ENCODE measurements at places on chromosomes 6 and 20.

- no peak for DNase-seq
Observed at GRCh38 chr20:53355790-53356189, 237.8 kb downstream of the ZNF217 start.

- no peak for DNase-seq
Observed at GRCh38 chr20:63576311-63576710, 2.3 kb upstream of the HELZ2 start.

DNA sequence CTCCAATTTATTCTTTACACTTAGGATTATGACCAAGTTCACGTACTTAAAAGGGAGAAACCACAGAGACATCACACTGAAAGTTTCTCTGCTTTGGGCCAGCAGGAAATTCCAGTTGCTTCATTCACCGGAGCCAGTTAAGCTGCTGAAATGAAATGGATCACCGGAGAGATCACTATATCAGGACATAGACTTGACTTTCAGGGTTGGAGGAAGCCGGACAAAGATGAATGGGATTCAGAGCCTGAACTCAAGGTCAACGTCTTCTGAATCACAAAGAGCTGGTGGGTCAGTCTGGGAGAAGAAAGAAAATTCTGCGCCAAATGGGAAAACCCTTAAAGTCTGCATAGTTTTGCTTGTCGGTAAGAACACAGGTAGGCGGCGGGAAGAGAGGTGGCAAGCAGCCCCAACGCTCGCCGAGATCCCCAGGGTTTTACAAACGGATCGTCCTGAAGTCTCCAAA, 81.9 kb upstream of the CCDC28A start:
- no peak for DNase-seq

DNA sequence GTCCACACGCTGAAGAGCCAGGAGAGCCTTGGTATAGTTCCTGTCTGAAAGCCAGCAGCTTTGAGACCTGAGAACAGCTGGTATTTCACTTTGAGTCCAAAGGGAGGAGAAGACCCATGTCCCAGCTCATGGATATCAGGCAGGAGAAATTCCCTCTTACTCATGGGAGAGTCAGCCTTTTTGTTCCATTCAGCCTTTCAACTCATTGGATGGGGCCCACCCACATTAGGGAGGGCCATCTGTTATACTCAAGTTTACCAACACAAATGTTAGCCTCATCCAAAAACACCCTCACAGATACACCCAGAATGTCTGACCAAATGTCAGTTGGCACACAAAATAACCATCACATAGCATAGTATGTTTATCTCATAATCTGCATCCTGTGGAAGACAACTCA, 80.1 kb downstream of the GMDS start:
- no peak for DNase-seq

GRCh38 chr20:33516882-33517281, 27.0 kb downstream of the CBFA2T2 start:
- no peak for DNase-seq

- DNase-seq: no peak
Observed at GRCh38 chr6:147564556-147564955, 56.1 kb downstream of the SAMD5 start.

DNA sequence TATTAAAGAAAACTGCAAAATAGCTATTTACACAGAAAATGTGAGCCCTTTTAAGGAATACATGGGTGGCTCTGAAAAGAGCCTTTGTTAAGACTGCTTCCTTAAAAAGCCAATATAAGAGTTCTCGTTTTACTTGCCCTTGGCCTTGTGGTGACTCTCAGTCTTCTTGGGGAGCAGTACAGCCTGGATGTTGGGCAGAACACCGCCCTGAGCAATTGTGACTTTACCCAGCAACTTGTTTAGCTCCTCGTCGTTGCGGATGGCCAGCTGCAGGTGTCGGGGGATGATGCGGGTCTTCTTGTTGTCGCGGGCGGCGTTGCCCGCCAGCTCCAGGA, 111.5 kb downstream of the HFE start:
- DNase-seq: no peak

GRCh38 chr6:126625019-126625418, 285.1 kb downstream of the CENPW start:
- DNase-seq: no peak

DNA sequence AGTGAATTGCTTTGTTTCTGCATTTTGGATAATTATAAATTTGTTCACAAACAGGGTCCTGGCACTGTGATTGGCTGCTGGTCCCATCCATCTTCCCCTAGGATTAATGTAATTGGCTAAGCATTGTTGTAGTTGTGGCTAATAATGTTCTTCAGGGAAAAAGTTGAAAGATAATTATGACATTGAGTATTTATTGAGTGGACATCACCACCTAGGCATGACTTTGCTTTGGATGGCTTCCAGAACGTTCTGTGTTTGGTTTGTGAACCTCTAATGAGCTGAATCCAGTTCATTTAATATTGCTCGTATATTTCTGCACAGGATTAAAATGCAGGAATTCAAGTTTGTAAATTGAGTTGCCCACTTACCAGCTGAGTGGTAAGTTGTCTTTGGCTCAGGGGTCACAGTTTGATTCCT, 55.1 kb downstream of the ARID1B start:
- DNase-seq: no peak

GRCh38 chr6:150299873-150300485, 68.8 kb upstream of the IYD start:
- no peak for DNase-seq

DNA sequence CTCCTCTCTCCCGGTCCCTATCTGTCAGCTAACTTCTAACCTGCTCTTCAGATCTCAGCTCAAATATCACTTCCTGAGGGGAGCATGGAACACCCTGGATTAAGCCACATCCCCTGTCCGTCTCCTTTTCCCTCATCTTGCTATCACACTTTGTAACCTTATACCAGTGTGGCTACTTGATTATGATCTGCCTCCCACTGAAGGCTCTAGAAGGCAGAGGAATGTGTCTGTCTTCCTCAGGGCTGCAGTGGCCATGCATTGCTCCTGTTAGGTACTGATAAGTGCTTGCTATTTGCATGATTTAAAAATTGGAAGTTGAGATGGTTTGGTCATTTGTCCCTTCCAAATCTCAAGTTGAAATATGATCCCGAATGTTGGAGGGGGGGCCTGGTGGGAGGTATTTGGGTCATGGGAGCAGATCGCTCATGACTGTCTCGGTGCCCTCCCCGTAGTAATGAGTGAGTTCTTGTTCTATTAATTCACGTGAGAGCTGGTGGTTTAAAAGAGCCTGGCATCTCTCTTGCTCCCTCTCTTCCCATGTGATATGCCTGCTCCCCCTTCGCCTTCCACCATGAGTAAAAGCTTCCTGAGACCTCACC, 71.4 kb downstream of the PLCB4 start:
- DNase-seq: no peak

DNA sequence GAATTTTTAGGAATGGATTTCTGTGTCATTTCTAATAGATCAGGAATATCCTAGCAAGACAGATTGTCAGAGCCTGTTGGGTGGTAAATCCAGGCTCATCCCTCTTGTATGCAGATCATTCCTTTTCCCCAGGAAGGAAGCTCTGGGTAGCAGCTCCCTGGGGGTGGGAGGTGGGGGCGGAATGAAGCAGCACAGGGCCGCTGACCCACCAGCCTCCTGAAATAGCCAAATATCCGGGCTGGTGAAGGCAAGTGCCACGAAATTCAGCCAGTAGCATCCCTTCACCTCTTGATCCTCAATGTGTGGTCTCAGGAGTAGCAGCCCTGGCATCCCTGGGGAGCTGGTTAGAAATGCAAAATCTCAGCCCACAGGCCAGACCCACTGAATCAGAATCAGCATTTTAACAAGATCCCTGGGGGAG, 256.9 kb downstream of the LRFN2 start:
- no peak for DNase-seq

GRCh38 chr6:41878961-41879405, 16.2 kb downstream of the USP49 start:
- DNase-seq: no peak

DNA sequence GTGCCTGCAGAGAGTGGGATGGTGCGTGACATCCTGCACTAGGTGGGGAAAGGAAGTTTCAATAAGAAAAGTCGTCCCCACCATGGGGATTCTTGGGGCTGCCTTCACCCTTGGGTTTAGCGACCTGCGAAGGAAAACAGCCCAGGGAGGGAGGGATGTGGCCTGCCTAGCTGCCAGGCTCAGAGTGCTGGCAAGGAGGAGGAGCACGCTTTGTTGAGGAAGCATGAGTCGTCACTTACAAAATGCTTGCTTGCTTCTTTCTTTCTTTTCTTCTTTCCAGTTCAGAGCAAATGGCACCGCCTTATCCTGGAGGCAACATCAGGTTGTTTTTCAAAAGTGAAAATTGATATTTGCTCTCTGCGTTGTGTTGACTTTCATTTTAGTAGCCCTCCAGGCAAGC, 123.2 kb downstream of the TFAP2C start:
- DNase-seq: no peak

- DNase-seq: no peak
Observed at GRCh38 chr6:51640021-51640420, 447.4 kb downstream of the PKHD1 start.

DNA sequence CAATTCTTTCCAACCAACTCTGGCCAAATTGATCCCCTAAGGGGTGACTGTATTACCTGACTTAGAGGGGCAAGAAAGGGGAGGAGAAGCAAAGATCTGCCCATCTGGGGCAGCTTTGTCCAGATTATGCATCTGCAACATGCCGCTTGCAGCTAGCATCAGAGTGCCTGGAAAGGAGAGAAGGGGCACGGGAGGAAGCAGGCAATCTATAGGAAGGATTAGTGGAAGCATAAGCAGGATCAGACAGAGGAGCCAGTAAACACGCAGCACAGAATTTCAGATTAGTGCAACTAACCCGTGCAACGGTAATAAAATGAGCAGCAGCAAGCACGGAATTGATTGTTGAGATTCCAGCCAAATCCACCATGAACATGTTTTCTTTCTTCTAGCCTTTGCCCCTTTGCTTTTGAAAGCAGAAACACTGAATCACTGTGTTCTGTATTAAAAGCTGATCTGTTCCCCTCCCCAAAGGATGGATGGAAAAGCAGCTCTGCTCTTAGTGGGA, 643.6 kb upstream of the CHD6 start:
- no peak for DNase-seq

DNA sequence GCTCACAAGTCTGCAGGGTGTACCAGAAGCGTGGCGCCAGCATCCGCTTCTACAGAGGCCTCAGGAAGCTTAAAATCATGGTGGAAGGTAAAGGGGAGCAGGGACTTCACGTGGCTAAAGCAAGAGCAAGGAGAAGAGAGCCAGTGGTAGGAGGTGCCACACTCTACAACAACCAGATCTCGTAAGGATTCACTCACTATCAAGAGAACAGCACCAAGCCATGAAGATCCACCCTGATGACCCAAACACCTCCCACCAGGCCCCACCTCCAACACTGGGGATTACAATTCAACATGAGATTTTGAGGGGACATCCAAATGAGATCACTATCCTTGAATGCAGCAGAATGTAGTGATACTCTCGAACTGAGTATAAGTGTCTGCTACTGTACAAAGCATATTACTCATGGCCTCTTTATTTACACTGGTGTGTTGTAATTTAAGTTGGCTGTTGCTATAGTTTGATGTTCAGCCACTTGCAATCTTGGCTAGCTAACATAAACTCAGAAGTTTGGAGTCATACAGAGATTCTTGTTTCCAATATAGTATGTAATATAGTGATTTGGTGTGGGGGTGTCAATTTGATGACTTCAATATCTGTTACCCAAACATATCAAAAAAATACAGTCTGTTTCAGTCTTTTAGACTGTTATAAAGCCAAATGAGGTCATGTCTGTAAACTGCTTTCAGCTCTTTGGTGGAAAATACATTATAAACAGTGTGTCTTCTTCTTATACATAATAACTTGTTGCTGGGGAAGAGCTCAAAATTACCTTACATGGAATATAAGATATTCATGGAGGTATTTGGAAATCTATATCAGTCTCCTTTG, 39.4 kb upstream of the MYLIP start:
- no peak for DNase-seq

DNA sequence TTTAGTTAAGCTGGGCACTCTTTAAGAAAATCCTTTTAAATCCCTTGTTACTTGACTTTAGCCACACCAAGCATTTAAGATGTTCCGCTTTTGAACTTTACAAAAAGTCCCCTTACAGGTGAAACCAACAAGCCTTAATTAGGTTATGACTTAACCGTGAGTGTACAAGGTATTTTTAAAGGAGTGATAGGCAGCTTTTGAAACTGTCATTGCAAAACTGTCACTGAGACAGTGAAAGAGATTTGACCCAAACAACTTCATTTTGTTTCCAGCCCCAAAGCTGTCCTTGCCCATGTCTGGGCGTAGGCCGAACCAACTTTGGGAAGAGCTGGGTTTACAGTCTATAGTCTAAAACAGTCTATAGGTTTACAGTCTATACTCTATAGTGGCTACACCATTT, 305.4 kb downstream of the FARS2 start:
- no peak for DNase-seq

DNA sequence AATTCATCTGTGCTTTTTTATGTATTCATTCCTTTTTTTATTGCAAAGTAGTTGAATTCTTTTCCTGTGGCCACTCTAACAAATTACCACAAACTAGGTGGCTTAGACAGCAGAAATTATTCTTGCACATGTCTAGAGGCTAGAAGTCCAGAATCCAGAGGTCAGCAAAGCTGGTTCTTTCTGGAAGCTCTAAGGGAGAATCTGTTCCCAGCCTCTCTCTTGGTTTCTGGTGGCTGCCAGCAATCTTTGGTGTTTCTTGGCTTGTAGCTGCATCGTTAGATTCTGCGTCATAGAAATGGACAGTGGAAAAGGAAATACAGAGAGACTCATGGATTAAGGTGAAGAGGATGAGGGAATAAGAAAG, 39.3 kb downstream of the GSTA2 start:
- no peak for DNase-seq

GRCh38 chr6:36977470-36977941, 8.5 kb downstream of the MTCH1 start:
- DNase-seq: no peak

DNA sequence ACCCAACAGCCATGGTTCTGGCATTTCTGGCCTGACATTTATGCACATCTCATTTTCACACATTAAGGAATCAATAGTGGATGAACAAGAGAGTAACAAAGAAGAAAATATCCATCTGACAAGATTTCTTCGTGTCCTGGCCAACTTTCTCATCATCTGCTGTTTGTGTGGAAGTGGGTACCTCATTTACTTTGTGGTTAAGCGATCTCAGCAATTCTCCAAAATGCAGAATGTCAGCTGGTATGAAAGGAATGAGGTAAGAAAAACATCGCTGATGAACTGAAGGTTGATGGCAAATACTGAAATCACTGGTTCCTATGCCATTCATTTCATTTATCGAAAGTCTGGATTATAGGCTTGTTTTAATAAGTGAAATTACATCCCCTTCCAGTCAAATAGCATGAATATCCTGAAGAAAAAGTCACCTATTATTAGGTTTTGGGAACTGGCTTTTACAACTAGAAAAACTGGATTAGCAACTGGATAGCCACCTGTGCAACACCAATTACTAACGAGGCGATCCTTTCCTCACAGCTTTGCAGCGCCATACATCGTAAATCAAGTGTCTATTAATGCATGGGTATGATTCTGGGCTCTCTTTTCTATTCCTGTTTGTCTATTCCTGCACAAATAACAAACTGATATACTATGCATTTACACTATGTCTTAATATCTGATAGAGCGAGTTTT, 50.2 kb upstream of the NOP56 start:
- DNase-seq: no peak

- no peak for DNase-seq
Observed at GRCh38 chr20:46204594-46205186, 86.6 kb downstream of the CD40 start.

Data from activated naive CD8-positive, alpha-beta T cell treated with anti-CD3 and anti-CD28 coated beads, Interleukin-2, amount 50 U/mL, for 16 hours (primary cell).